NCI-H774 (cell line): ENCODE measurements at places on chromosomes 6 and 20.

DNA sequence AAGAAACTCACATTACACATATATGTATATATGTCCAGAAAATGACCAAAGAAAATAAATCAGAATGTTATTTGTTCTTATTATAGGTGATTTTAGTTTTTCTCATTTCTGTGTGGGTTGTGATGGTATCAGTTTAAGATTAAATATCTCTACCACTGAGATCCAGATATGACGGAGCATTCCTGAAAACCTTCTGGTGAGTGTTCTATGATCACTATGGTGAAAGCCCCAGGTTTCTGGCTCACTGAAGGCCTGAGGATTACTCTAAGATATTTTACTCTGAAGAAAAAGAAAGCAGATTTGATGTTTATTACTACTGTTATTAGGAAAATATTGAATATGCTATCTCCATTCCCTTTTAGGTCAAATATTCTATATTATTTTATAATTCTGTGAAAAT lies 62.8 kb upstream of the L3MBTL3 start:
- DNase-seq = no peak

DNA sequence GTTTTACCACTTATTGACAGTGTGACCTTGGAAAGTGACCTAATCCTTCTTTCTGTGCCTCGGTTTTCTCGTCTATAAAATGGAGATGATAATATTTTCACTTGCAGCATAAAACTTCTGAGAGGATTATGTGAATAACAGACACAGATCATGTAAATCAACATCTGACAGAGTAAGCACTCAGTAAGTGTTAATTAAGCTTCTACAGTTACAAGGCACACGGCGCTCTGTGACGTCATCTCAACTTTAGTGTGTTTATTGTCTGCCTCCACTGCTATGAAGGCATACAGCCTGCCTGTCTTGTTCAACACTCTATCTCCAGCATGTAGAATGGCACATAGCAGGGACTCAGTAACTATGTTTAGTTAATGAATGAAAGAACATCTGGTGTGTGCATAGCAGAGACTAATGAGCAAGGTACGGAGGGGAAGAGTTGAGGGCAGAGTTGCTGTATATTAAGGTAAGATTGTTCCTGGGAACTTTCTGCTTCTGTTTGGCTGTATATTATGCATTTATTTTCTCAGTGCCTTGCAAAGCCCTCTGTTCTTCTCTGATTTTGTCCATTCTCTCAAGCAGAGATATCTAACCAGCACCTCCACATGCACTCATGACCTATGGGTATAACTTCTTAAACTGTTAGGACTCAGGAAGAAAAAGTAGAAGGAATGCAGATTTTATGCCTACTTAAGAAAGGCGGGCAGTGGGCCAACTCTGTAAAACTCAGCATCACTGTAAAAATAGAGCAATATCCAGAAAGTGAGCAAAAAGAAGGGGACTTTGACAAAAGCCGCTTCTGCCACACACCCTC lies 66.4 kb upstream of the STMND1 start:
- DNase-seq = peak; percentile 13

DNA sequence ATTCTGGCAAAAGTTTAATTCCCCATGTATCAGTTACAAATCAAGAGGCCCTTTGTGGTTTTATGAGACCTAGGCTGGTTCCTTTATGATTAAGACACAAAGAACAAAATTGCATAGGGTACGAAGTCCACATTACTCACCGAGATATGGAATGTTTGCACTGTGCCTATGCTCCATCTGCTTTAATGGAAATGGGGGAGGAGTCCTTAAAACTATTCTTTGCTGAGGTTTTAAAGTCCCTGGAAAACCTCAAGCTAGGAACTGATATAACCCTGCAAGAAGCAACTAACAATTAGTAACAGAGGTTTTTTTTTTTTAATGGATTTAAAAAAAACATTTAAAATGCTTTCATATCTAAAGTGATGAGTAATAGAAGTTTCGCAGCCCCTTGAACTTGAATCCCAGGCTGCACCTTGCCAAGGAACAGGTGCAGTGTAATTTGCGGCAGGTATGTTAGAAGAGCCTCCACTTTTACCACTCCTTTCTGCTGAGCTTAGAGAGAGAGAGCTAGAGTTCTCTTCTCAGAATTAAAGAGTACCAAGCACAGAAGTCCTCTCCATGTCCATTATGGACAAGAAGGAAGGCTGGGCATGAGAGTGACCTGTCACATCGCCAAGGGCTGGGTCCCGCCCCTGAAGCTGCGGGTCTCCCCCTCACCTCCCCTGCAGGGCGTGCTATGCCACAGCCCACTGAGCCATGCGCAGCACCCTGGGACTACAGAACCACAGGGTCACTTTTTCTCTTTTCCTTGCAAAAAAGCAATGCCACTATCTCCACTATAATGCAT lies 2.3 kb downstream of the SERPINB1 start:
- DNase-seq = no peak

DNA sequence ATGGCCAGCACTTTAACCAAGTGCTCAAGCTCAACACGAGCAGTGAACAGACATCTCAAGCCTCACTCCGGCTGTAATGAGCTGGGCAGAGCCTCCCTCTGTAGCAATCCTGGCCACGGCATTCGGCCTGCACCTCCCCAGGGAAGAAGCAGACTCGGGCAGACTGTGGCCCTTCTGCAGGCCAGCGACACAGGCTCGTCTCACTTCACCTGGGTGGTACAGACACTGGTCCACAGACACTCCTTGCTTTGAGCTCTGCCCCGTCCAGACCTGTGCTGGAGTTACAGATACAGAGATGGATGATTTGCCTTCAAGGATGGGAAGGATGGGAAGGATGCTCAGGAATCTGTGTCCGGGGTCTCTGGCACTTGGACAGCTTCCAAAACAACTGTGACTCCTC lies 300.9 kb downstream of the PREX1 start:
- DNase-seq = no peak

DNA sequence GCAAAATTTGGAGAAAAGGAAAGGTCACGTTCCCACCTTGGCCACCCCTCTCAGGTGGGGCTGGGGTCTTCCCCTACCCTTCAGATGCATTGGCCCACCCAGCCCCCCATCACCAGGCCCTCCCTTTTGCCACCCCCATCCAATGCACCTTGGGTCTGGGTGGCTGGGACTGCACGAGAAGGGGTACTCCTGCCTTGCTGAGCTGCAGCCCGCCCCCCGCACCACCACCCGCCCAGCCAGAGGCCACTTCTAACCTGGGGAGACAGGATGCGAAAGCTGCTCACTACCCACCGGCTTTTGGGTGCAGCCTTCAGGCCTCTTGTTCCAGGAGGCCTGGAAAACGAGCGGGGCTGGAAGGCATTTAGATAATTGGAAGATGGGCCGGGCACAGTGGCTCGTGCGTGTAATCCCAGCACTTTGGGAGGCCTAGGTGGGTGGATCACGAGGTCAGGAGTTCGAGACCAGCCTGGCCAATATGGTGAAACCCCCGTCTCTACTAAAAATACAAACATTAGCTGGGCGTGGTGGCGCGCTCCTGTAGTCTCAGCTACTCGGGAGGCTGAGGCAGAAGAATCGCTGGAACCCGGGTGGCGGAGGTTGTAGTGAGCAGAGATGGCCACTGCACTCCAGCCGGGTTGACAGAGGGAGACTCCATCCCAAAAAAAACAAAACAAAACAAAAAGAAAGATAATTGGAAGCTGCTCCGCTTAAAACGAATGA lies 1.2 kb upstream of the CDC25B start:
- DNase-seq = no peak
